ENCODE measurements at places on chromosomes 2 and 18. TPM values are rescaled to one million over a fixed set of nuclear protein-coding genes. Genes with fewer than 3 reads are reported as not detected.

ARHGAP25 gene
- total RNA-seq: 0.50 TPM

DNAJC5G gene
- not detected for total RNA-seq

MYO7B gene
- total RNA-seq: 0.06 TPM

TMEM178A gene
- 1.5 TPM for total RNA-seq

OR6B2 gene
- not detected for total RNA-seq

ESCO1 gene
- total RNA-seq: 10.7 TPM

Data from aortic smooth muscle cell (primary cell).